Tracheal epithelial cell (primary cell): ENCODE measurements at places on chromosomes 5 and 9. TPM values are rescaled to one million over a fixed set of nuclear protein-coding genes. Genes with fewer than 3 reads are reported as not detected.

CDH9 gene
- not detected in 2 replicates for total RNA-seq

RPL37 gene
- 365 and 464 TPM in 2 replicates for total RNA-seq

BTNL3 gene
- not detected in 2 replicates for total RNA-seq

CKMT2 gene
- not detected in 2 replicates for total RNA-seq

HK3 gene
- total RNA-seq: not detected in 2 replicates

OMD gene
- not detected in 2 replicates for total RNA-seq

TMOD1 gene
- total RNA-seq: 0.48 TPM in 1 of 2 replicates, not detected in the other

MED10 gene
- 9.6 and 12.4 TPM in 2 replicates for total RNA-seq

LCN10 gene
- total RNA-seq: under 0.01 TPM in 1 of 2 replicates, not detected in the other

NTRK2 gene
- under 0.01 TPM in 1 of 2 replicates, not detected in the other for total RNA-seq

TEK gene
- total RNA-seq: under 0.01 TPM in 2 replicates

PTAR1 gene
- total RNA-seq: 29.4 and 53.5 TPM in 2 replicates

NMRK1 gene
- total RNA-seq: 18.6 and 22.8 TPM in 2 replicates

LHX6 gene
- under 0.01 TPM in 1 of 2 replicates, not detected in the other for total RNA-seq

APBA1 gene
- total RNA-seq: under 0.01 and 0.24 TPM in 2 replicates

CCL28 gene
- total RNA-seq: 2.6 and 13.3 TPM in 2 replicates

TSLP gene
- total RNA-seq: 0.24 and 0.85 TPM in 2 replicates

SLC25A2 gene
- not detected in 2 replicates for total RNA-seq

TMC1 gene
- total RNA-seq: not detected in 2 replicates

UGT3A2 gene
- total RNA-seq: not detected in 2 replicates

SNCAIP gene
- total RNA-seq: under 0.01 TPM in 1 of 2 replicates, not detected in the other

MED22 gene
- total RNA-seq: 17.6 and 20.2 TPM in 2 replicates

SLCO6A1 gene
- total RNA-seq: not detected in 2 replicates

STOM gene
- total RNA-seq: 157 and 536 TPM in 2 replicates

PRSS3 gene
- 14.2 and 48.0 TPM in 2 replicates for total RNA-seq

EIF4EBP3 gene
- total RNA-seq: 0.85 and 4.3 TPM in 2 replicates
